ENCODE measurements at places on chromosomes 4 and X.

DNA sequence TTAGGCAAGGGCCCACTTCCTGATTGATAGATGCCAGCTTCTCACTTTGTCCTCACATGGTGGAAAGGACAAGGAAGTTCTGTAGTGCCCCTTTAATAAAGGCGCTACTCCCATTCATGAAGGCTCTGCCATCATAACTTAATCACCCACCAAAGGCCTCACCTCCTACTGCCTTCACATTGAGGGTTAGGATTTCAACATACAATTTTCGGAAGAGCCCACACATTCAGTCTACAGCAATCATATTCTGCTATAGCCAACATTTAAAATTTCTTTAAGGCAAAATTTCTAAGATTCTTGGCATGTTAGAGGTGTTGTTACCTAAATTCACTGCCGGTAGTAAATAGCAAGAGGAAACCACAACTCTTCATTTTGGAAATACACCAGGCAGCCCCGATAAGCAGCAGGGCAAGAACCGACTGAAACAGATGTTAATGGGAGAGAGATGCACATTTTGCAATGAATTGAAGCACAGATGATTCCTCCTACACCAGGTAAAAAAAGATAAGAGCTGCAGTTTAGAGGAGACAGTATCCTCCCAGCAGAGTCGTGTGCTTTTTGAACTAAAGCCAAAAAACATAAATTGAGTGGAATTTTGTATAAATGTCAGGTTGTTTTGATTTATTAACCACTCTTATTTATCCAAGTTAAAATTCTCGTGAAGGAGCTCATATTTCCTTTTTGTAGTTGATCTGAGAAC, 594.9 kb downstream of the KCTD8 start:
- no peak for DNase-seq

GRCh38 chrX:44240036-44240435, 103.4 kb downstream of the EFHC2 start:
- DNase-seq = no peak

DNA sequence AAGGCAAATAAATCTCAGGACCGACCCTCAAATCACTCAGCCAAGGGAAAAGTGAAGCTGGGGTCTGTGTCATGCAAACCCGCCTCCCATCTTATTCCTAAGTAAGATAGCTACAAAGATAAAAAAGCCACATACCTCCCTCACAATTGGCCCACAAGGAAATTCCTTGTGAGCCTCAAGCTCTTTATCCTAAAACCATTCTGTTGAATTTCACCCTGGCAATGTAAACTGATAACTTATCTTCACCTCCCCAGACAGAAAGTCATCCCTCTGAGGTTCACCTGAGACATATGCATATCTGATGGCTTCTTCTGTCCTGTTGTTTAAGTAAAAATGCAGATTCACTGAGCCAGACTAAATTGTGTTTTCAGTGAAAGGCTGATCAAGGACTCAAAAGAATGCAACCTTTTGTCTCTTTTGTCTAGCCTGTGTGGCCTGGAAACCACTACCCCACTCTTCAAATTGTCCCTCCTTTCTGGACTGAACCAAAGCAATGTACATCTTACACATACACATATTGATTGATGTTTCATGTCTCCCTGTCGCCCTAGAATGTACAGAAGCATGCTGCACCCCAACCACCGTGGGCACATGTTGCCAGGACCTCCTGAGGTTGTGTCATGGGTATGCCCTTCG, 91.3 kb downstream of the MFAP3L start:
- DNase-seq = no peak

DNA sequence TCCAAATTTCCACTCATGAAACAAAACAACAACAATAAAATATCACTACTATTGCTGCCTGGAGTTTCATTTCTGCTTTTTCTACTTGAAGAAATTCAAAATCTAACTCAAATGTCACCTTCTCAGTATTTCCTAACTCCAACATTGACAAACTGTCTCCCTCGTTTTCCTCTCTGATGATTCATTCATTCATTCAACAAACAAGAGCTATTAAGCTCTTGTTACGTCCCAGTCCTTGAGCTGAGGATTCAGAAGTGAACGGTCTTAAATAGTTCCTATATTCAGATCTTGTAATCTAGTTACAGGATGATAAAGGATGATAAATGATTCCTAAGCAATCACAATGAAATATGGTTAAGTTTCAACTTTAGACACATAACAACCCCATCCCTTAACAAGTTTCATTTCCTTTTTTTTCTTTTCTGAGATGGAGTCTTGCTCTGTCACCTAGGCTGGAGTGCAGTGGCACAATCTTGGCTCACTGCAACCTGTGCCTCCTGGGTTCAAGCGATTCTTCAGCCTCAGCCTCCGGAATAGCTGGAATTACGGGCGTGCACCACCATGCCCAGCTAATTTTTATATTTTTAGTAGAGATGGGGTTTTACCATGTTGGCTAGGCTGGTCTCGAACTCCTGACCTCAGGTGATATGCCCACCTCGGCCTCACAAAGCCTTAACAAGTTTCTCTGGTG, 1.7 kb downstream of the SLC9B2 start:
- DNase-seq = no peak

DNA sequence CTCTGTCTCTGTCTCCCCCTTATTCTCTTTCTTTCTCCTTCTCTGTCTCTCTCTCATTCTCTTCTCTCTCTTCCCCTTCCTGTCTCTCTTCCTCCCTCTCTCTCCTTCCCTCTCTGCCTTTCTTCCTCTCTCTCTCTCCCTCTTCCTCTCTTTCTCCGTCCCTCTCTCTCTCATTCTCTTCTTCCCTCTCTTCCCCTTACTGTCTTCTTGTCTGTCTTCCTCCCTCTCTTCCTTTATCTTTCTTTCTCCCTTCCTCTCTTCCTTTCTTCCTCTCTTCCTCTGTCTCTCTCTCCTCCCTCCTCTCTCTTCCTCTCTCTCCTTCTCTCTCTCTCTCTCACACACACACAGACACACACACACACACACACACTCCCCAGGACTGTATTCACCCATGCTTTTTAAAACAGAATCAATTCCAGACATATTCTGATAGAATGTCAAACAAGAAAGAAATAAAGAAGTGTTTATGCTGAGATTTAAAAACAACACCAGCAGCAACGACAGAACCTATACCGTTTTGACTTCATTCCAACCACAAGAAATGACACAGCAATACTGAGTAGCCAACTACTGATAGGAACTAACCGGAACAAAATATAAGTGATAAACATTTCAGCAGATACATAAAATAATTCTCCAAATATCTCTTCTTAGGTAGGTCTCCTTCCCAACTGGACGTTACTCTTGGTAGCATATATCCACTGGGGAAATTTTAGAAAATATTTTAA, 296.7 kb downstream of the ASMT start:
- no peak for DNase-seq

- DNase-seq = no peak
These were observed 245.5 kb downstream of the ANK2 start for GRCh38 chr4:113294908-113295307.

GRCh38 chr4:875818-876423, 50.0 kb upstream of the CPLX1 start:
- DNase-seq = no peak

- DNase-seq = no peak
These were observed 70.7 kb downstream of the LEF1 start for GRCh38 chr4:108097990-108098553.

GRCh38 chr4:71232056-71232430, 106.8 kb upstream of the SLC4A4 start:
- no peak for DNase-seq

GRCh38 chr4:101418466-101418865, 71.1 kb upstream of the PPP3CA start:
- DNase-seq = no peak

GRCh38 chr4:10161146-10161545, 44.5 kb upstream of the WDR1 start:
- no peak for DNase-seq

- peak; percentile 14 for DNase-seq
These were observed 8.6 kb upstream of the HAUS3 start for GRCh38 chr4:2250357-2251072.

DNA sequence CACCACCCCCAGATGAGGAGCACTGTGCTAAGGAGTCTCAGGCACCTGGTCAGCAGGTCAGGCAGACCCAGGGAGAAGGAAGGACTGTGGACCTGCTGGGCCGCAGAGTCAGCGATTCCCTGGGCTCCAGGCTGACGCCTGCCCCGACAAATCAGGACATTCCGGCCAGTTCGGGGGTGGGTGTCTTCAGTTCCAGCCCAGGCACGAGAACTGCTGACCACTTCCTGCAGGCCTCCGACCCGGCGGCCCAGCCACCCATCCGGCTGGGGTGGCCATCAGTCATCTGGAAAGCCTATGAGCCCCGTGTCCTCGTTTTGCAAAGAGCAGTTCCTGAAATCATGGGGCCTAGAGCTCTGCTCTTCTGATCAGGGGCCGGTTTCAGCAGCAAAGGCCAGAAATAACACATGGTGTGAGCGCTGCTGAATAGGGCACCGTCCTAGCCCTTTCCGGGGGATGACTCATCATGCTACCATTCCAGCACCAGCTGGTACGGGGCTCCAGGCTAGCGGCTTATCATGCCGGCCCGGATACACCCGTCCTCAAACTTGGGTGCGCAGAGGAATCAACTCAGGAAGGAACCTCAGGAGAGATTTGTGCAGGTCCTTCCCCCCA, 7.8 kb upstream of the SH3TC1 start:
- no peak for DNase-seq

DNA sequence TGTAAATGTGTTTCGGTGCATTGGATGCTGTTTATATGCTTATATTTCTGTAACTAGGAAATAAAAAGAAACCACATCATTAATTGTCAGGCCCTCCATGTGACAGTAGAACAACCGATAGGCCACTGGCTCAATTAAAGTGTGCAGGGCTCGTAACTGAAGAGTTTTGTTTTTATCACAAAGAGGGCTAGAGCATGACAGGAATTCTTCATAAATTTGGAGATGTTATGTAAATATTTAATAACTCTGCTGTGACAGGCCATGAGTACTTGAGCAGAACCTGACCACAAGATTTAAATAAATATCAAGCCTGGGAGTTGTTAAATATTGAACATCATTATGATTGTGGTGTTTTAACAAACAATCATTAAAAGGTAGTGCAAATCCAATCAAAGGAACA, 55.9 kb downstream of the MID1 start:
- no peak for DNase-seq

DNA sequence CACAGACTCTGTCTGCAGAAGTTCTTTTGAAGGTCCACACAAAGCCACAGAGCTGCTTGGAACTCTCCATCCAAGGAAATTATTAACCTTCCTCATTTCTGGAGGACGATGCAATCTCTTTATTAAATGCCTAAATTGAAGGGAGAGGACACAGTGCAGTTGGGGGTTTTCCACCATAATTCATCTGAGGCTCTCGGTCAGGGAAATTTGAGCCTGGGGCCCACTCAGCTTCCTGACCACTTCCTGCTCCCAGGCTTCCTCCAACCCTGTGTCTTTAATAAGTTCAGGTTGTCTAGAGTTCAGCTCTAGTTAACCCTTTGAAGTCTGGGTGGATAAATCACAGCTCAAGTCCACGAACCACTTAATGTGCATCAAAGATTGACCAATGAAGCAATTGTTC, 58.5 kb downstream of the PRPS1 start:
- DNase-seq = no peak

DNA sequence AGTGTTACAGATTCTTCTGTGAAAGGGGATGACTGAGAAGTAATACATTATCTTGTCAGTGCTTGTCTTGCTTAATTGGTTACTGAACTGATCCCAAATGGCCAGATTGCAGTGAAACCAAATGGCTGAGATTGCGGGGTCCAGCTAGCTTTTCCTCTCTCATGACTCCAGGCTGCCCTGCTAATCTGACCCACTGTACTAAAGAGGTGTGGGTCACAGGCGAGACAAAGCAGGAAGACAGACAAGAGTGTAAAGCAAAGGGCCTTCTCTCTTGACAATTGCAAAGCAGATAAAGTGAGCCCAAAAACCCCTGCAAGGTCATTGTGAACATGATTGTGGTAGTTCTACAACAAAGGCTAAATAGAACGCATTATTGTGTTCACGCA, 2.1 kb downstream of the TMEM150C start:
- no peak for DNase-seq

DNA sequence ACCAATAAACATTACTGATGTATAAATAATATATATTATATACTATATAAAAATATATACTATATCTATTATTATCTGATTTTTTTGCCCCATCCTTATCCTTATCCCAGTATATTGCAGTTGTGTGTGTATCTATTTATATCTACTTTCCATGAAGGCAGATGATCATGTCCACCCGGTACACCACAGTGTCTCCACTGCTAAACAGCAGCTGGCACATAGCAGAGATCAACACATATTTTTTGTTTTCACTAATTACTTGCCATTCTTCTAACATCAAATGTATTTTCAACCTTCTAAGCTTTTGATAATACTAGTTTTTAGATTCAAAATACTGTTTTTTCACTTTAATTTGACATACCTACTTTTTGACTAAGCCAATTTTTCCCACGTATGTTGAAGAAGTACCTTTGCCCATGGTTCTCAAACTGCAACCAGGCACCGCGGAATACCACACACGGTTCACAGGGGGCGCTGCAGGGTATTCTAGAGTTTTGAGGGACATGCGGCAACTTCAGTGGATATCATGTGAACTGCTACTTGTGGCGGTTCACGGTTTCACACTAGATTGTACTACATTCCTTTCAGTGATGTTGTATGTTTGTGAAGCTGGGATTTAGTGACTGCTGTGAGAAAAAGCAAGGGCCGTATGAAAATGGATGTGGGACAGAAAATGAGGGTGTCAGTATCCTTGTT, 182.5 kb upstream of the NPY2R start:
- peak; percentile 41 for DNase-seq

DNA sequence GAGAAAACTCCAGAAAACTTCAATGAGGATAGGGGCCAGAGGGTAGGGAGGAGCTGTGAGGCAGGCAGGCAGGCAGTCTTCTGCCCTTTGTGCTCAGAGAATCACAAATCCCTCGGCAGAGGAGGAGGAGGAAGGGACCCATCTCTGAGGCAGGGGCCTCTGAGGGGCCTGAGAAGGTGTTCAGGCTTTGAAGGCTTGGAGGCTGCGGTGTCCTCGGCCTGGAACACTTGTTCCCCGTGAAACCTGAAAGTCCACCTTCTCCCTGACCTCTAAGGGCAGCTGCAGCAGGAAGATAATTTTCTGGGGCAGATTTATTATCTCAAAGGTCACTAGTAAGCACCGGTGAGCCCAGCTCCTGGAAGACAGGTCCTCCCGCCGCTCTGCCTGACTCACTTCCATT, 200.3 kb upstream of the BCOR start:
- no peak for DNase-seq

- peak; percentile 51 for DNase-seq
These were observed 73.1 kb downstream of the QRFPR start for GRCh38 chr4:121307445-121308327.

All from activated T-cell treated with anti-CD3 and anti-CD28 coated beads, Interleukin-2, amount 50 U/mL, for 48 hours (primary cell).